ENCODE measurements at places on chromosomes 4 and X. TPM values are rescaled to one million over a fixed set of nuclear protein-coding genes. Genes with fewer than 3 reads are reported as not detected.

Gene SCFD2
- 7.5 TPM for total RNA-seq

Gene SPATA18
- 1.9 TPM for total RNA-seq

Gene NDP
- not detected for total RNA-seq

Gene ODAM
- total RNA-seq, result not detected

Gene SCD5
- 2.7 TPM for total RNA-seq

Gene PCDH18
- total RNA-seq, result 3.9 TPM

Gene TCEAL9
- 18.4 TPM for total RNA-seq

Gene IL2RG
- total RNA-seq, result 3.0 TPM

Gene ZNF732
- total RNA-seq, result not detected

Gene CNKSR2
- 0.55 TPM for total RNA-seq

DNA sequence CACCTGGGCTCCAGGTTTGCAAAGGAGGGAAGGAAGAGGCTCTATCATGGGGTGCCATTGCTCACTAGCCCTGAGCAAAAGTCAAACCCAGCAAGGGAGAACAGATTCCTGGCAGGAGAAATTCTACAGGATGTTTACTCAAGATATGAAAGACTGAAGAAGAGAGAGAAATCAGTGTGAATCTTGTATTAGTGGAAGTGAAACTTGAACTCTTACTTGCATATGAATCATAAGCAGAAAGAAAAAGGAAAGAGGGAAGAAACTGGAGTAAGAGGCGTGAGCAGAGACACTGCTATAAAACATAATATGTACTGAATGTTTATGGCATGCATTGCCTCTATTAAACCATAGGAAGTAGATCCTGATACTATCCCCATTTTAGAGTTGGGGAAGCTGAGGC lies 60.9 kb downstream of the C4orf46 start:
- DNase-seq, result no peak

- no peak for DNase-seq
Measured at GRCh38 chrX:38837389-38837788, 36.1 kb downstream of the MID1IP1 start.

GRCh38 chr4:70994387-70995099 lies 1.1 kb downstream of the DCK start:
- DNase-seq, result no peak

DNA sequence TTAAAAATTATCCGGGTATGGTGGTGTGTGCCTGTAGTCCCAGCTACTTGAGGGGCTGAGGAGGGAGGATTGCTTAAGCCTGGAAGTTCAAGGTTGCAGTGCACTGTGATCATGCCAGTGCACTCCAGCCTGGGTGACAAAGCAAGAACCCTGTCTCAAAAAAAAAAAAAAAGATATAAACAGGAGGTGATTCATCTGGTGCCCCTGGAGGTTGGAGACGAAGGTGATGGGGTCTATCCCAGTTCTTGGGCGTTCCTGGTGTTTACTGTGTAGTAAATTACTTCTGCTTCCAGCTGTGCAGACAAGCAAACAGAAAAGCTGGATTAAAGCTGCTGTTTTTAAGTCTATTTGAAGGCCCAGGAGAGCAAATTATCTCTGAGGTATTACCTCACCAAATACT lies 19.9 kb downstream of the GPKOW start:
- DNase-seq, result no peak

GRCh38 chrX:104309169-104309568 lies 54.4 kb upstream of the ESX1 start:
- DNase-seq, result no peak

DNA sequence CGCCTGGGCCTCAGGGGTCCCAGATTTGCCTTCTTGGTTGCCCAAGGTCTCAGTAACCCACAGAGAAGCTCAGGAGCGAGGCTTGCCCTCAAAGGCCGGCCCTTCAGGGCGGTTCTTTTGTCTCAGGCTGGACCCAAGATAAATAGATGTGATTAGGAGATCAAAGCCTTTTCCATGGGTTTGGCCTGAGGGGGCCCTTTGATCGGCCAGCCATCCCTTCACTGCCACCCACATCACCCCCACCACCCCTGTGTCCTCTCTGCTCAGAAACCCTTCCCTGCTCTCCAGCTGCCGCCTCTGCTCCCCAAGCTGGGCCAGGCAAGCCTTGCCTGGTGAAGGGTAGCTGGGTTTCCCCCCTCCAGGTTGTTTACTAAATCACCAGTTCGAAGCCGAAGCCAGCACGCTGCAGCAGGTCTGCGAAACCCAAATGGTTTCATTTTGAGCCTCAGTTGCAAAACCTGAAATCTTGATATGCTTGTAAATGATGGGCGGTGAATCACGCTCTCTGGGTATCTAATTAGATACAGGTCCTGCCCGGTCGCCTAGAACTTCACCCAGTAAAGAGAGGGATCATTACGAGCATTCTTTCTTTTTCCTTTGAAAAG lies 202.6 kb upstream of the BCOR start:
- no peak for DNase-seq

GRCh38 chrX:137547291-137547690 lies 18.6 kb upstream of the ZIC3 start:
- DNase-seq, result no peak

- DNase-seq, result no peak
Measured at GRCh38 chrX:67538383-67538782, 5.4 kb upstream of the AR start.

GRCh38 chr4:680551-680927 lies 6.2 kb downstream of the MYL5 start:
- peak; percentile 42 for DNase-seq

DNA sequence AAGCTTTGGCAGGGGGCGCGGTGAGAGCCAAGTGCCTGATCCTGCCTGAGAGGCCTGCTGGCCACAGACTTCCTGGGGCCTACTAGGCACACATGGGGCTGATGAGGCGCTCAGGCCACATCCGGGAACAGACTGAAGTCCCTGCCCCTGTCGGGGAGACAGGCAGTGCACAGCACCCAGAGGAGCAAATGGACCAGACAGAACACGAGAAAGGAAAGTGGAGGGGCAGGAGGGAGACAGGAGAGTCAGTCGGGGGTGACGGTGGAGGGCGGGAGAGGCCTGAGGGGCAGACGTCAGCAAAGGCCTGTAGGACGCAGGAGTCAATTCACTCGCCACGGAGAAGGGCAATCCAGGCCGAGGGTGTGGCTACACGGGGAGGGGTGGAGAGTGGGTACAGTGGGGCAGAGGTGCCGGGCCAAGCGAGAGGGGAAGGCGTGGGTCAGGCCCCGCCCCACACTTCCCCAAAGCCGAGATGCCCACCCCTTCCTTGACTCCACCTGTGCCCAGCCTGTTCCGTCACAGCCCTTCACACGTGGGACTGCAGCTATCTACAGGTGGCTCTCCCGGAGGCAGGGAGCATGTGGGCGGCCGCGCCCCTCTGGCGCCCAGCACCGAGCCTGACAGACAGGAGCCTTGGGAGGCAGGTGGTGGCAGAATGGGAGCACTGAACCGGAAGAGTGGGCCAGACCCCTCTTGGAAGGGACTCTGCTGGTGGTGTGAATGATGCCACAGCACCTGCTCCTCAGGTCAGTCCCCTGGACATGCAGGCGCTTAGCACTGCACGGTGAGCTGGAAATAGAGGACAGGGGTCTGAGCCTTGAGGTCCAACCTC lies 20.5 kb downstream of the NOP14 start:
- no peak for DNase-seq

DNA sequence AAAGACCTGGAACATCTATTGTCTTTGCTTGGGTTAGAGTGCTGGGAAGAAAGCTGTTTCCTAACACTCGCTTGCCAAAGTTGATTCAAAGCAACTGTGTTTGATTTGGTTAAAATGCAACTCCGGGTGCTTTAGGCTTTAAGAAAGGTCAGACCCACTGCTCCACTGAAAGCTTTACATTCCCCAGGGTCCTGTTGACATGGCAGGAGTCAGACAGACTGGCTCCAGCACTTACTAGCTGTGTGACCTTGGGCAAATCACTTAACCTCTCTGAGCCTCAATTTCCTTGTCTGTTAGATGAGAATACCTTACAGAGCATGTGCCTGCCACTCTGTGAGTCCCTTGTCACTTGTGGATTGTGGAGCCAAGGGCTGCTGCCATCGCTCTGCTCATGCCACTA lies 39.0 kb downstream of the DGKK start:
- no peak for DNase-seq

DNA sequence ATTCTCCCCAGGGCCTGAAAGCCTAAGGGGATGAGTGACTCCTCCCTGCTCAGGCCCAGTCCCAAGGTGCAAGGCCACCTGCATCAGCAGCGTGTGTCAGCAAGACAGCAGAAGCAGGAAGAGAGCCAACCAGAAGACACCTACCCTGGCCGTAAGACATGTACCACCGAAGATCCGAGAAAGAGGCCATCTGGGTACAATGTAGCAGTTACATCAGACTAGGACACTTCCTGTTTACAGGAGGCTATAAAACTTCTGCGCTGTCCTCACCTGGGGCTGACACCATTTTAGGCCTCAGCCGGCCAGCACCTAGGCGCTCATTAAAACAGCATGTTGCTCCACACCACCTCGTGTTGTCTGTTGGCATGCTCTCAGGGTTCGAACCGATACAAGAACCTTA lies 19.1 kb upstream of the HERC6 start:
- DNase-seq, result no peak

DNA sequence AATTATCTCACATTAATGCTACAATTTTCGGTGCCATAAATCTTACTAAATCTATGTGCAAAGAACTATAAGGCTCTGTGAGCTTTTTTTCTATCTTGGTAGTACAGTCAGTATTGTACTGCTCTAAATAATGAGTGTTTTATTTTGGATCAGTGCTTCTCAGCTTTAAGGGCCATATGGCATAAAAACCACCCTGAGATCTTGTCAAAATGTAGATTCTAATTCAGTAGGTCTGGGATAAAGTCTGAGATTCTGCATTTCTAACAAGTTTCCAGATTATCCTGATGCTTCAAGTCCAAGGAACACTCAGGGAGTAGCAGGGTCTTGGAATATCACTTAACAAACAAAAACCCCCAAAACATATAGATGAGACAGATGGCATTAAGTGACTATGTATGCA lies 486.5 kb downstream of the GRXCR1 start:
- no peak for DNase-seq

- DNase-seq, result no peak
Measured at GRCh38 chrX:105650986-105651385, 171.4 kb upstream of the NRK start.
